ENCODE measurements at places on chromosomes 4 and X. TPM values are rescaled to one million over a fixed set of nuclear protein-coding genes. Genes with fewer than 3 reads are reported as not detected.
A peak's percentile ranks its signal among the peaks of the same experiment; 100 is the strongest.

The RP2 gene
- total RNA-seq = 5.2 TPM

DNA sequence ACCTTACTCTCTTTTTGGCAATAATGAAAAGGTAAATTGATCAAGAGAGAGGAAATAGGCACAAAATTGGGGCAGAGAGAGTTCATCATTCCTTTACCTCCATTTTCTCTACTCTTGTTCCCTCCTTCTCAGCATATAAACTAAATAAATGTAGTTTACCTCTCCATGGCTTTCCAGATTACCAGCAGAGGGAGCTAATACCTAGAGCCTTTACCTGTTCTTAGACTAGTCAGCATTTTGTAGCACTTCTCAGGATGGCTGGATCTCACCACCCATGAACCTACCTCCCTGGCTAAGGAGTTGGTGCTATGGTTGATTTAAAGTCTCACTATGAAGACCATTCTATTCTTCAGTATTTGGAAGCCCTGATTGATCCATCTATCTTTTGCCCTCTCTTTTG, 15.7 kb downstream of the OFD1 start:
- DNase-seq = no peak

The AR gene
- not detected for total RNA-seq

GRCh38 chr4:101103381-101104142, 243.8 kb downstream of the PPP3CA start:
- DNase-seq = no peak

The NHSL2 gene
- total RNA-seq = 0.19 TPM

The SERPINA7 gene
- not detected for total RNA-seq

GRCh38 chrX:76428243-76429130, 977 bp downstream of the MAGEE1 start:
- DNase-seq = peak; percentile 10

DNA sequence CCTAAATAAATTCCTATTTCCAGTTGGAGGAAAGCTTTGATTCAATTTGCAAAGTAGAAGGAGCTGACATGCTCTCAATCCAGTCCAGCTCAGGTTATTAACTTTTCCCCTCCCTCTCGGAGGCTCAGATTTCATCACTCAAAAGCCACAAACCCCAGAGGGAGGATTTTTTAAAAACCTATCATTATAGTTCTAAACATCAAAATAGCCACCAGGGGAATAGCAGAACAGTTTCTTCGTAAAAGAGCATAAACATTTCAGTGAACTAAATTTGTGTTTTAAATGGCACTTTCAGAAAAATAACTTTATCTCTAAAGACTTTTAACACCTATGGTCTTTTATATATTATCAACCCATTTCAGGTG, 8.8 kb downstream of the GPRIN3 start:
- no peak for DNase-seq

DNA sequence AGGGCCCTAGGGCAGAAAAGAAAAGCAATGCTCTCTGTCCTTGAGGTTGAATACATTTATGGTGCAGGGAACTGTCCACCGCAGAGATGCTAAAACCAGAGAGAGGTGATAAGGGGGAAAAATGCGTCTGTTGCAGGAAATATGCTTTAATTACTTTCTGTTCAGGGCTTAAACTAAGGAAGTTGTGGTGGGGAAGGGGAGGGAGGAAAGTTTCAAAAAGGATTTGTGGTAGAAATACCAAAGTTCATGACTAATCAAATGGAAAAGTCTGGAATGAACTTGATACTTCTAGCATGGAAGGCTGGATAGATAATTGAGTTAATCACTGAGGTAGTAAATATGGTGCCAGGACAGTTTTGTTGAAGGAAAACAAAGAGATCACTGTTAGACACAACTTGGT, 99.0 kb downstream of the ASB9 start:
- no peak for DNase-seq

The MGST2 gene
- 18.0 TPM for total RNA-seq

The FABP2 gene
- not detected for total RNA-seq

- DNase-seq = no peak
Measured at GRCh38 chr4:110003401-110004187, 90.9 kb downstream of the EGF start.

Measured in activated naive CD4-positive, alpha-beta T cell treated with anti-CD3 and anti-CD28 coated beads, Interleukin-2, amount 50 U/mL, for 72 hours (primary cell).